ENCODE measurements at places on chromosomes 2 and 18. TPM values are rescaled to one million over a fixed set of nuclear protein-coding genes. Genes with fewer than 3 reads are reported as not detected.

ATF2 gene
- 67.4 TPM for total RNA-seq

OR6B2 gene
- total RNA-seq = not detected

DNAH7 gene
- total RNA-seq = not detected

TMBIM1 gene
- total RNA-seq = 140 TPM

MBP gene
- 179 TPM for total RNA-seq
